NCI-H1436 (cell line): ENCODE measurements at places on chromosomes 2 and 18.

GRCh38 chr2:216316743-216317142 is 55.5 kb downstream of the MARCHF4 start:
- no peak for DNase-seq

GRCh38 chr18:24271381-24272228 is 126.0 kb downstream of the OSBPL1A start:
- DNase-seq: peak; percentile 46

- DNase-seq: peak; percentile 14
Observed at GRCh38 chr18:79400091-79400590, 4.4 kb downstream of the NFATC1 start.

DNA sequence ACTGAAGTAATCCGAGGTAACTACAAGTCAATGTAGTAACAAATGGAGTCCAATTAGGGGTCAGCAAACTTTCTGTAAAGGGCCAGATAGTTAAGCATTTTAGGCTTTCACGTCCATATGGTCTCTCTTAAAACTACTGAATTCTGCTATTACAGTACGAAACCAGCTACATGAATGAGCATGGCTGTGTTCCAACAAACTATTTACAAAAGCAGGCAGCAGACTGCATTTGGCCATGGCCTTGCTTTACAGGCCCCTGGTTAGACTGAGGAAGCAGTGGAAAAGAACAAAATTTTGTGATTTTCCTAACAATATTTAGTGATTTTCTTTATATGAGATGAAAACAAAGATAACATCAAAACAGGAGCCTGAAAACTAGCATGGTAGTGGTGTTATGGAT is 64.0 kb downstream of the RTN4 start:
- no peak for DNase-seq

- no peak for DNase-seq
Observed at GRCh38 chr2:172993139-172993538, 82.5 kb upstream of the MAP3K20 start.

DNA sequence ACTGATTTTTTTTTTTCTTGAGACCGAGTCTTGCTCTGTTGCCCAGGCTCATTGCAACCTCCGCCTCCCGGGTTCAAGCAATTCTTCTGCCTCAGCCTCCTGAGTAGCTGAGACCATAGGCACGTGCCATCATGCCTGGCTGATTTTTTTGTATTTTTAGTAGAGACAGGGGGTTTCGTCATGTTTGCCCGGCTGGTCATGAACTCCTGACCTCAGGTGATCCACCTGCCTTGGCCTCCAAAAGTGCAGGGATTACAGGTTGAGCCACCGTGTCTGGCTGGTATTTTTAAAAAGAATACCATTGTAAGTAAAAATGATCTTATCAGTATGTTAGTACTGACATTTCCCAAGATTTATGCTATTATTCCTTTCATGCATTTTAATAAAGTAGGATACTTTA is 105.7 kb downstream of the PIEZO2 start:
- DNase-seq: no peak

DNA sequence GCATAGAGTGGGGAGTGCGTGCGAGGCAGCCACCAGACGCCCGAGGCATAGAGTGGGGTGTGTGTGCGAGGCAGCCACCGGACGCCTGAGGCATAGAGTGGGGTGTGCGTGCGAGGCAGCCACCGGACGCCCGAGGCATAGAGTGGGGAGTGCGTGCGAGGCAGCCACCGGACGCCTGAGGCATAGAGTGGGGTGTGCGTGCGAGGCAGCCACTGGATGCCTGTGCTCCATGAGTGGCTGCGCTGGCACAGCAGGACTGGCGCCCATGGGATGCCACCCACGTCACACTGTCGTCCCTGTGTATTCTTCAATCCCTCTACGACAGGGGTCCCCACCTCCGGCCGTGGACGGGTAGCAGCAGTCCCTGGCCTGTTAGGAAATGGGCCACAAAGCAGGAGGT is 221.9 kb downstream of the HDAC4 start:
- DNase-seq: no peak

- DNase-seq: no peak
Observed at GRCh38 chr2:18829976-18830375, 240.6 kb upstream of the NT5C1B start.
